ENCODE measurements at places on chromosomes 16 and 17.
A peak's percentile ranks its signal among the peaks of the same experiment; 100 is the strongest.

DNA sequence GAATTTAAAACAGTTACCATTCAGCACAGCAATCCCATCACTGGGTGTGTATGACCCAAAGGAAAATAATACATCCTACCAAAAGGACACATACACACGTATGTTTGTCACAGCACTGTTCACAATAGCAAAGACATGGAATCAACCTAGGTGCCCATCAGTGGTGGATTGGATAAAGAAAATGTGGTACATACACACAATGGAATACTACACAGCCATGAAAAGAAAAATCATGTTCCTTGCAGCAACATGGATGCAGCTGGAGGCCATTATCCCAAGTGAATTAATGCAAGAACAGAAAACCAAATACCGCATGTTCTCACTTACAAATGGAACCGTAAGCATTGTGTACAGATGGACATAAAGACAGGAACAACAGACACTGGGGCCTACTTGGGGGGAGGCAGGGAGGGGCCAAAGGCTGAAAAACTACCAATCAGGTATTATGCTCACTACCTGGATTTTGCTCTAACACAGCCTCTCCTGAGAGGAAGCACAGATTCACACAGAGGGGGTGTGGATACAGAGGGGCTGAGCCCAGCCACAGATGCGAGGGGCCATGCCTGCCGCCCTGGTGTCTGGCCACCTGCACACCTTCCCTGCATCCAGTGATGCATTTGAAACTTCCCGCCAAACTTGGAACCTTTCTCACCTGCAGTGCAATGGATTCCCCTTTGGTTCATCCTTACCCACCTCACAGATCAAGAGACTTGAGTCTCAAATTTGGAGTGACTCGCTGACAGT, 55.9 kb downstream of the USP22 start:
- no peak overlapping the region for H3K27ac ChIP-seq
- H3K4me3 ChIP-seq = no peak overlapping the region
- no peaks in the 10 kb centered on the region for H3K36me3 ChIP-seq

- H3K27me3 ChIP-seq = no peaks in the 10 kb centered on the region
- H3K4me1 ChIP-seq = peaks cover 5% of the 10 kb centered on the region
- H3K27ac ChIP-seq = no peak overlapping the region
- DNase-seq = no peak
These were observed 23.3 kb upstream of the GINS2 start for GRCh38 chr16:85711982-85712587.

GRCh38 chr16:85676466-85676865, 12.3 kb downstream of the GINS2 start:
- H3K4me3 ChIP-seq = no peak overlapping the region
- DNase-seq = no peak
- H3K27ac ChIP-seq = no peak overlapping the region
- H3K27me3 ChIP-seq = no peaks in the 10 kb centered on the region

DNA sequence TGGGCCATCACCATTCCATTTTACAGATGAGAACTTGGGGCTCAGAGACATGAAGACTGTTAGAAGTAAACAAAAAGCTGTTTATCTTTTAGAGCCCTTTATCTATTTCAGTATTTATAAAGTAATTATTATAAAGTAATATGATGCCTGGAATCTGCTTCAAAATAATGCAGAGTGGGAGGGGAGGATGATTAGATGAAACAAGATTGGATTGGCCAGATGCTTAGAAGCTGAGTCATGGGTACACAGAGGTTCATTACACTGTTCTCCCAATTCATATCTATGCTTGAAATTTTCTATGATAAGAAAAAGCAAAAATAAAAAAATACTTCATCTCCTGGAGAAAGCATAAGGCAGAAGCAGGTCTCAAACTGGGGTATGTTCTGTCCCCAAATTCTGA, 29.4 kb downstream of the TOM1L2 start:
- no peaks in the 10 kb centered on the region for H3K27me3 ChIP-seq
- no peak overlapping the region for H3K4me3 ChIP-seq
- peaks cover 44% of the 10 kb centered on the region for H3K4me1 ChIP-seq
- no peak overlapping the region for H3K27ac ChIP-seq
- H3K36me3 ChIP-seq = no peaks in the 10 kb centered on the region

DNA sequence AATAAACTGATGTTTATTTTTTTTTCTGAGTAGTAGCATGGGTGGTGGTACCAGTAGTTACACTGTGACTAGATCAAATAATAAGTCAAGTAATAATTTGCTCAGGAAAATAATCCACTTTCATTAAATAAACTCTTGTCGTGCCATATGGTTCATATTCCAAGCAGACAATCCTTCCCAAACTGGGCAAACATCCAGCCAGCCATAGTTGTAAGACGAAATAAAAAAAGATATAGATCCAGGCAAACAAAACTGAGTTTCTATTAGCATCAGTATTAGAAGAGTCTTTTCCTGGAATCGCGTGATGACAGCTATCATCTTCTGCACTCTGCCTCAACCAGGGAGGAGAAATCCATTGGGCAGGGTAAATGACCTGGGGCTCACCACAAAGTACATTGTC, 508.4 kb upstream of the GOT2 start:
- H3K4me3 ChIP-seq = no peak overlapping the region
- no peak for DNase-seq
- H3K4me1 ChIP-seq = no peaks in the 10 kb centered on the region
- no peak overlapping the region for H3K27ac ChIP-seq
- no peaks in the 10 kb centered on the region for H3K36me3 ChIP-seq

DNA sequence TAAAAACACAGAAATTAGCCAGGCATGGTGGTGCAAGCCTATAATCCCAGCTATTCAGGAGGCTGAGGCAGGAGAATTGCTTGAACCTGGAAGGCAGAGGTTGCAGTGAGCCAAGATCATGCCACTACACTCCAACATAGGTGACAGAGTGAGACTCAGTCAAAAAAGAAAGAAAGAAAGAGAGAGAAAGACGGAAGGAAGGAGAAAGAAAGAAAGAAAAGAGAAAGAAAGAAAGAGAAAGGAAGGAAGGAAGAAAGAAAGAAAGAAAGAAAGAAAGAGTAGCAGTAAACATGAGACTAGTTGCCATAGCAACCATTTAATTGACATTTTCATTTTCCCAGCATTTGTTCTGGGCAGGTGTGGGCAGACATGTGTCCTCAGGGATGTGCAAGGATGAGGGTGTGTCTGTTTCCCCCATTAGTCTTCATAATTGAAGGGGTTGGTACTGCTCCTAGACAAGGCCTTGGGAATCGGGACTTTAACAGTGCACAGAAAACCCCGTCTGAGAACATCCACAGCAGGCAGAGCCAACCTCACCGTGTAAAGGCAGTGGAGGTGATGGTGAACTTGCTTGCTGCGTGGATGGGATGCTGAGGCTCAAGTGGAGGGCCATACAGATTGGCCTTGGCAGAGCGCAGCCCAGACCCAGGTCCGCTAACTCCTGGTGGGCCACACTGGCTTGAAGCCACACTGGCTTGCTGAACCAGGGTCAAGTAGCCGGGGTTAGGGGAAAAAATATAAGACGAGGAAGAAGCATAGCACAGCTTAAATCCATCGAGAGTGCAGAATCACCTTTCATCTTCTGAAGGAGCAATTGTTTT, 35.2 kb upstream of the KIFC3 start:
- H3K36me3 ChIP-seq = no peaks in the 10 kb centered on the region
- H3K4me1 ChIP-seq = no peaks in the 10 kb centered on the region
- H3K27me3 ChIP-seq = no peaks in the 10 kb centered on the region
- H3K4me3 ChIP-seq = no peak overlapping the region
- no peak overlapping the region for H3K27ac ChIP-seq

DNA sequence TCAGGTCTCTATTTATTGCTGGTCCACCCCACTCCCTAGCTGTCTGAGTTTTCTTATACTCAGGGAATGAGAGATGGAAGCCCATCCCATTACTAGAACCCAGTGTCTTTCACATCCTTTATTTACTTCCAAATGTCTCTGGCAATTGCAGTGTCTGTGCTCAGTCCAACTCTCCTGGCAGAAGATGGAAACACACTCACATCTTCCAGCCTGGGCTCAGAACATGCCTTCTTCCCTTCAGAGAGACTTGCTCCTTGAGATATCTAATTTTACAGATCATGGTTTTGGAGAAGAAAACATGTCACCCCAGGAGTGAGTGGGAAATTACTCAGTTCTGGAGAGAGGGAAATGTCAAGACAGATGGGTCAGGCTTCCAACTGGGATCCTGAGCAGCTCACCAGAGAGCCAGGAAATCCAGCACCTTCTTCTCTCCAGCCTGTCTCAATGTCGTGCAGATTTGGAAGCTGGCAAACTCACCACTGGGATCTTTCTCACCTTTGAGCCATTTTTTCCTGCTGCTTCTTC, 494.4 kb downstream of the HS3ST4 start:
- no peak overlapping the region for H3K27ac ChIP-seq
- DNase-seq = no peak
- H3K36me3 ChIP-seq = no peaks in the 10 kb centered on the region
- no peak overlapping the region for H3K4me3 ChIP-seq

- no peaks in the 10 kb centered on the region for H3K36me3 ChIP-seq
- no peak overlapping the region for H3K27ac ChIP-seq
- H3K27me3 ChIP-seq = no peaks in the 10 kb centered on the region
- peaks cover 78% of the 10 kb centered on the region for H3K4me1 ChIP-seq
These were observed 4.2 kb downstream of the YPEL2 start for GRCh38 chr17:59335685-59336084.

DNA sequence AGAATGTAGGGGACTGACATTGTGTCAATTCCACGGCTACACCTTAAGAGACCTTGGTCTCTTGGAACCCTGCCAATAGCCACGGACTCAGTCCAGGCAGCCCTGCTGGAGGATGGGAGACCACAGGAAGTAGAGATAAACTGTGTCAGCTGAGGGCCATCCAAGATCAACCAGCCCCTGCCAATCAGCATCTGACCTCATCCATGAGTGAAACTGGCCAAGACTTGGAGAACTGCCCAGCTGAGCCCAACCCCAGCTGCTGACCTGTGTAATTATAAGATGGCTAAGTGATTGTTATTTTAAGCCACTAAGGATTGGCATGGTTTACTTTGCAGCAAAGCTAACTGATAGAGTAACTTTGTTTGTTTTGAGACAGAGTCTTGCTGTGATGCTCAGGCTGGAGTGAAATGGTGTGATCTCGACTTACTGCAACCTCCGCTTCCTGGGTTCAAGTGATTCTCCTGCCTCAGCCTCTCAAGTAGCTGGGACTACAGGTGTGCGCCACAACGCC, 13.3 kb upstream of the YWHAE start:
- H3K4me1 ChIP-seq = peaks cover 5% of the 10 kb centered on the region
- no peaks in the 10 kb centered on the region for H3K27me3 ChIP-seq
- no peak for DNase-seq
- H3K27ac ChIP-seq = no peak overlapping the region
- no peaks in the 10 kb centered on the region for H3K36me3 ChIP-seq

DNA sequence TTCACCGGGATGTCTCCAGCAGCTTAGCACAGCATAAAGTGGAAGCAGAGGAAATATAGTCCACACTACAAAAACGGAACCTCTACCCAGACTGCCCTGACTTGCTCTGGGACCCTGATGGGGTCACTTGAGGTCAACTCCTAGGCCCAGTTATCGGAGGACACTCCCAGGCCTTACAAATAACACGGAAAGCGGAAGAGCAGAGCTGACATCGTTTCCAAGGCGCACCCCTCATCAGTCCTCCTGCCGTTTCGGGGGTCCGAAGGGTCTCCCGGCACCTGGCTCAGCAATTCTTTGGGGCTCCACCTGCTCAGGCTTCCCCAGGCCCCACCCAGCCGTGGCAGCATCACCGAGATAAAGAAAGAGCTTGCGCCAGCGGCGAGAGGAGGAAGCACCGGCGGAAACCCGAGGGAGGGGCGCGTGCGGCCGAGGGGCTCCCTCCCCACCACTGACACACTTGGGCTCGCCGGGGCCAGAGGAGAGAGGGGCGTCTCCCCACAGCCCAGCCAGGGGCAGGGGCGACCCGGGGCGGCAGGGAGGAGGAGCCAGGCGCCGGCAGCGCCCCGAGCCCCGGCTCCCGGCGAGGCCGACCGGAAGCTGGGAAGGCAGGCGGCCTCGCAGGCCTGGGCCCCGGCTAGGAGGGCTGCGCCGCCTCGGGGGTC, 727 bp downstream of the CORO7 start:
- no peak for DNase-seq
- peak overlapping the region; percentile 52 for H3K4me3 ChIP-seq
- H3K36me3 ChIP-seq = no peaks in the 10 kb centered on the region
- no peaks in the 10 kb centered on the region for H3K27me3 ChIP-seq
- peaks cover 40% of the 10 kb centered on the region for H3K4me1 ChIP-seq
- peak overlapping the region; percentile 80 for H3K27ac ChIP-seq

DNA sequence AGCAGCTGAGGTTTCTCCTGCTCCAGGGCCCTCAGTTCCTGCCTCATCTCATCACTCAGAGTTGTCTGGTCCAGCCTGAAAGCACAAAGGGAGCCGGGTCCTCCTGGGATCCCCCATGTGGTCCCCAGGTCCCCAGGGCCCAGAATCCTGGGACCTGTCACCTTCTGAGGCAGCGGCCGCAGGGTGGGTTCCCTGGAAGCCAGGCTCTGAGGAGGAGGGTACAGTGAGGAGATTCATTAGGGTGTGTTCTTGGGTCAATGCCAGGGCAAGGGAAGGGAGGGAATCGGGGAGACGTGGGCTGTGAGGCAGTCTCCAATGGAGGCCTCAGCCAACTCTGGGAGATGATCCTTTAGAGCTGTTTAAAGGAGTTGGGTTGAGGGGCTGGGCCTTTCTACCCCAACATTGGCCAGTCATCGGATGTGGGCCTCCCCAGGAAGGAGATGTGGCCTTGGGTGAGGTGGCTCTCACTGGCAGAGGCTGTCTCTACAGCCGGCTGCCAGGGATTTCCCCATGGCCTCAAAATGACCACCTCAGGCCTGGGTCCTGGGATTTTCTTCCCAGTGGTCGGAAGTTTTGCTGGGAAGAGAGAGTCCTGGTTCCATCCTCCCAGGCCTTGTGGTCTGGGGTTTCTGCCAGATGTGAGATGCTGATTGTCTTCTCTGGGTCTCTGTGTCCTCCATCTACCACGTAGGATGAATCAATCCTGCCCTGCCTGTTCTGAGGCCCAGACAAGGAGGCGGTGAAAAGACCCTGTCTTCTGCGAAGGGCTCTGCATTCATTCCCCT, 47.3 kb downstream of the NLRP1 start:
- H3K27ac ChIP-seq = no peak overlapping the region
- no peaks in the 10 kb centered on the region for H3K27me3 ChIP-seq
- H3K4me1 ChIP-seq = peaks cover 14% of the 10 kb centered on the region

DNA sequence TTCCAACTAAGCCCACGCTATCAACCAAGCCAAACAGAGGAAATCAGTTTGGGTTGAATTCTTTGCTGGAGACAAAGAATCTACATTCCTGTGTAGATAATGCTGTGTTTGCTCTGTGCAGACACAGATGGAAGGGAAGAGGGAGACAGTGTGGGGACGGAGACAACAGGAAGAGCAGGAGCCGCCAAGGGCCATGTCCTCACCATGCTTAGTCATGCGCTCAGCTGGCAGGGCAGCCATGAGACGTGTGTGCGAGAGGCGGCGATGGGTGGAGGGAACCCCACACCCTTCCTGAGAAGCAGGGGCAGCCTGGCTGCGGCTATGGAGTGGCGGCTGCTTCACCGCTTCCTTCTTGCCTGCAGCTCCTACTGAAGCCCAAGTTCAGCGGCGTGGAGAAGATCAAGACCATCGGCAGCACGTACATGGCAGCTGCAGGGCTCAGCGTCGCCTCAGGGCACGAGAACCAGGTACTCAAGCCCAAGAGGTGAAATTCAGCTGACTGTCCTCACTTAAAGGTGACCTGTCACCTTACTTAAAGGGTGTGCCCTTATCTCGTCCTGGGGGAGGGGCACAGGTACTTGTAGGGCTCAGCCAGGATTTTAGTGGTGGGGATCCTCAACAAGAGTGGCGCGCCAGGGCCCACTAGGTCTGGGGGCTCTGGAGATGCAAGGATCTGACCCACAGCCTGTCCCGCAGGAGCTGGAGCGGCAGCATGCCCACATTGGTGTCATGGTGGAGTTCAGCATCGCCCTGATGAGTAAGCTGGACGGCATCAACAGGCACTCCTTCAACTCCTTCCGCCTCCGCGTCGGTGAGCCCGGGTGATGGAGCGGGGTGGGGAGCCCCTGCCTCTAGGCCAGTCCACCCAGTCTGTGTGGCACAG, 47.5 kb downstream of the ADCY7 start:
- DNase-seq = peak; percentile 76
- H3K27ac ChIP-seq = no peak overlapping the region
- H3K27me3 ChIP-seq = no peaks in the 10 kb centered on the region
- H3K4me1 ChIP-seq = peaks cover 12% of the 10 kb centered on the region
- peaks cover 35% of the 10 kb centered on the region for H3K36me3 ChIP-seq
- no peak overlapping the region for H3K4me3 ChIP-seq

Data from sigmoid colon (tissue), 7 donors.